ENCODE measurements at places on chromosomes 11 and 22.

DNA sequence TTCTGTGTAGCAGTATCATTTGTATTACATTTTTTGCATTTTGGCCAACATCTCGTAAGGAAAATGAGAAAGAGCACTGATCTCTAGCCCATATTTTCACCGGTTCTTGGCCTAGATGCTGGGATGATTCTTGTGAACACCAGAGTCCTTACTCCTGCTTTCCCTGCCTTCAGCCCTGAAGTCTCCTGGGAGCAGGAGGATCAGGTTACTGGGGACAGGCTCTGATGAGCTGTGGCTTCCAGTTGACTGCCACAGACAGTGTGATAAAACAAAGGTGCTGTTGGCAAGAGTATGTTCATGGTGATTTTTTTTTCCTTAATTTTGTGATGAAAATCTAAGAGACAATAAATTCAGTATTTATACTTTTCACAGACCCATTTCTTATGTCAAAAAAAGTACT is 34.2 kb upstream of the ADSL start:
- no peak for DNase-seq

GRCh38 chr22:24112188-24112587 is 69.1 kb upstream of the SUSD2 start:
- DNase-seq: no peak

GRCh38 chr11:82701847-82702520 is 31.7 kb downstream of the FAM181B start:
- DNase-seq: no peak

DNA sequence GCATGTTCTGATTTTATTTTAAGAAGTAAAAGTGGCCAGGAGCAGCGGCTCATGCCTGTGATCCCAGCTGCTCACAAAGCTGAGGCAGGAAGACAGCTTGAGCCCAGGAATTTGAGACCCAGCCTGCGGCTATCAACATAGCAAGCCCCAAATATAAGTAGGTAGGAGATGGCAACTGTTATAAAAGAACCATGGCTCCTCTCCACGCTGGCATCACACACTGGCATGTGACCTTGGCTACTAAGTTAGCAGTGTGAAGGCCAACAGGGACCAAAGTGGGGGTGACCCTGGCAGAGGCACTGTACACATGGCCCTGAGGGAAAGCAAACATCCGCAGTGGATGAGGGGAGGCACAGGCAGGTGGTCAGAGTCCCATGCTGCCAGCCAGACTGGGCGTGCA is 33.0 kb downstream of the TPST2 start:
- DNase-seq: no peak

DNA sequence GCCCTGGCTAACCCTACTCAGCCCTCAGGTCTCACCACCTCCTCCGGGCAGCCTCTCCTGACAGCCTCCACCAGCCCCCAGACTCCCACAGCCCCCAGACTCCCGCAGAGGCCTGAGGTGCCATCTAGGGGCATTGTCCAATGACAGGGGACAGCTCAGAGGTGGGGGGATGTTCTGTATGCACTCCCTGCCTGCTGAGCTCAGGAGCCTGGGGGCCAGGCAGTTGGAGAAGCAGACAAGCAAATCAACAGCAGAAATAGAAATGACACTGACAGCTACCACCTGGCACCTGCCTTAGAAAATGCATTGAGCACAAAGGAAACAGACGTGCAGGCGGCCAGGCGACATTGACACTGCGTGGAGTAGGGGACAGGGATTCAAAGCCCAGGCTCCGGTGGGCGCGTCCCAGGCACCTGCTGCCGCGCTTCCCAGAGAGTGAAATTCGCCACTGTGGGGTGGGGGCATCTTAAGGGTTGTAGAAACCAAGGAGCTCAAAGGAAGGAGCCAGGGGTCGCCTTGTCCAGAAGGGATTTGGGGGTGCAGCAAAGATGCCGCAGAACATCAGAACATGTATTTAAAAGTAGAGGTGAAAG is 22.5 kb upstream of the WNT7B start:
- DNase-seq: no peak

GRCh38 chr11:118295815-118296454 is 8.6 kb upstream of the CD3E start:
- DNase-seq: peak; percentile 43

Measured in stimulated activated CD4-positive, alpha-beta T cell treated with anti-CD3 and anti-CD28 coated beads, Interleukin-1b, Interleukin-23, amount 100 ng/mL, for 4 hours (primary cell).